ENCODE measurements at places on chromosomes 3 and 15. TPM values are rescaled to one million over a fixed set of nuclear protein-coding genes. Genes with fewer than 3 reads are reported as not detected.

ACAD9 gene
- polyA plus RNA-seq, result 46.6 TPM

SLC15A2 gene
- polyA plus RNA-seq, result 8.3 TPM

ZXDC gene
- 45.9 TPM for polyA plus RNA-seq

INSYN1 gene
- 21.7 TPM for polyA plus RNA-seq

FANCD2OS gene
- not detected for polyA plus RNA-seq

PLAAT1 gene
- polyA plus RNA-seq, result 3.6 TPM

SH3GL3 gene
- polyA plus RNA-seq, result 10.7 TPM

SLC12A1 gene
- polyA plus RNA-seq, result 393 TPM

TM4SF1 gene
- polyA plus RNA-seq, result 66.7 TPM

MRPL47 gene
- polyA plus RNA-seq, result 53.5 TPM

MUSTN1 gene
- polyA plus RNA-seq, result 0.75 TPM

POPDC2 gene
- 6.2 TPM for polyA plus RNA-seq

C2CD4B gene
- polyA plus RNA-seq, result 0.94 TPM

CLEC3B gene
- 27.2 TPM for polyA plus RNA-seq

MEIS2 gene
- polyA plus RNA-seq, result 114 TPM

LMCD1 gene
- polyA plus RNA-seq, result 26.7 TPM

BCL2A1 gene
- polyA plus RNA-seq, result 0.31 TPM

MASP1 gene
- polyA plus RNA-seq, result 10.2 TPM

IGF2BP2 gene
- 122 TPM for polyA plus RNA-seq

CLRN1 gene
- polyA plus RNA-seq, result not detected

TIPARP gene
- polyA plus RNA-seq, result 23.8 TPM

TNIK gene
- 23.7 TPM for polyA plus RNA-seq

UNC13C gene
- polyA plus RNA-seq, result 8.4 TPM

ERC2 gene
- polyA plus RNA-seq, result 3.7 TPM

HYAL1 gene
- polyA plus RNA-seq, result 7.7 TPM

GOLGA6L7 gene
- polyA plus RNA-seq, result 0.52 TPM

PLEKHO2 gene
- 18.1 TPM for polyA plus RNA-seq

RAMAC gene
- polyA plus RNA-seq, result 41.0 TPM

NR2E3 gene
- polyA plus RNA-seq, result 0.54 TPM

HOMER2 gene
- 31.9 TPM for polyA plus RNA-seq

CHD2 gene
- polyA plus RNA-seq, result 106 TPM

CLDN16 gene
- polyA plus RNA-seq, result 29.3 TPM

CCDC80 gene
- 97.8 TPM for polyA plus RNA-seq

RASL12 gene
- polyA plus RNA-seq, result 6.2 TPM

MESP1 gene
- 2.0 TPM for polyA plus RNA-seq

CHRM5 gene
- polyA plus RNA-seq, result 0.19 TPM

CDHR4 gene
- not detected for polyA plus RNA-seq

TMIE gene
- 0.95 TPM for polyA plus RNA-seq

LRTM1 gene
- polyA plus RNA-seq, result not detected

SLC28A2 gene
- 0.46 TPM for polyA plus RNA-seq
